ENCODE measurements at places on chromosomes 11 and 22.

GRCh38 chr22:19213442-19214077, 35.0 kb upstream of the SLC25A1 start:
- no peak for DNase-seq

DNA sequence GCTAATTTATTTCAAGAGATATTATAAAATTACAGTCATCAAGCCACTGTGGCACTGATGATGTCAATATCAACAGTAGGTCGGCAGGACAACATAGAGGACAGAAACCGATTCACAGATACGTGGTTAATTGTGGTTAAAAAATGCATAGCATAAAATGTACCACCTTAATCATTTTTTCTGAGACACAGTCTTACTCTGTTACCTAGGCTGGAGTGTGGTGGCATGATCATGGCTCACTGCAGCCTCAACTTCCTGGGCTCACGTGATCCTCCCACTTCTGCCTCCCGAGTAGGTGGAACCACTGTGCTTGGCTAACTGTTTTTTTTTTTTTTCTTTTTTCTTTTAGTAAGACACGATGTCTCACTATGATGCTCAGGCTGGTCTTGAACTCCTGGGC, 21.0 kb upstream of the TOLLIP start:
- no peak for DNase-seq

- no peak for DNase-seq
Measured at GRCh38 chr11:119844808-119845207, 115.8 kb upstream of the NECTIN1 start.

DNA sequence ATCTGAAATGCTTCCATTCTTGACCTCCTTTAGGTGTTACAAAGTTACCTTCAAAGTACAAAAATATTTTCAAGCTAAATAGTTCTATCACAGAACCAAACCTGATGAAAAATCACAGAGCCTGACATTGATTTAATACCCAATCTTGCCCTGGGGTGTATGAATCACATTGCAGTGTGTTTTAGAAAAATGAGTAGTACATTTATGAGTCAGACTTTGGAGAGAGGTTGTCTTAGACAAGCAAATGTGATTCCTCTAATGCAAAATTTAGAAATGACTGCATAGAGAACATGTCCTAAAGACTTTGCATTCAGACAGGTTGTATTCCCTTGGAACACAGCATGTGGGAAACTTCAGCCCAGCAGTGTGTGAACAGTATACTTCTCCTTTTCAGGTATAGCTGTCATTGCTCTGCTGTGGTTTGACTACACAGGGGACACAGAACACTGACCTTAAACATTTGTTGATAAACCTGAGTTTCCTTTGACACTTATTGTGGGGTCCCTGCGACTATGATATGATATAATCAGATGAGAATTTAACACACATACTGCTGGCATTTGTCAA, 972.1 kb downstream of the JRKL start:
- DNase-seq, result no peak

GRCh38 chr22:35477911-35478582, 62.6 kb upstream of the RASD2 start:
- DNase-seq, result peak; percentile 92

DNA sequence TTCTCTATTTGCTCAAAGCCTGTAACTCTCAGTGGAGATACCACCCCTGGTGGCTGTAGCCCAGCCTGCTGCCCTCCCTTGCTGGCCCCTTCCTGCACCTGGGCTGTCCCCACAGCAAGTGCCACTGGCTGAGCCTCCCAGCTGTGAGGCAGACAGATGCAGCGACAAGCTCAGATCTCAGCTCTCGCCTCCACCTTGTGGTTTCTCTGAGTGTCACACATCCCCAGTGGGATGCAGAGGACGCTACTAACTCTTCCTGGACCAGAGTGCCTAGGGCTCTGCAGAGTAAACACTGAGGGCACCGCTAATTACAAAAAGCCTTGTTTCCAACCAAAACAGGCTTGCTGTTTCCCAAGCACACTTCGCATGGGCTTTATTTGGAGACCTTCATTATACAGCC, 8.9 kb downstream of the YPEL1 start:
- no peak for DNase-seq

DNA sequence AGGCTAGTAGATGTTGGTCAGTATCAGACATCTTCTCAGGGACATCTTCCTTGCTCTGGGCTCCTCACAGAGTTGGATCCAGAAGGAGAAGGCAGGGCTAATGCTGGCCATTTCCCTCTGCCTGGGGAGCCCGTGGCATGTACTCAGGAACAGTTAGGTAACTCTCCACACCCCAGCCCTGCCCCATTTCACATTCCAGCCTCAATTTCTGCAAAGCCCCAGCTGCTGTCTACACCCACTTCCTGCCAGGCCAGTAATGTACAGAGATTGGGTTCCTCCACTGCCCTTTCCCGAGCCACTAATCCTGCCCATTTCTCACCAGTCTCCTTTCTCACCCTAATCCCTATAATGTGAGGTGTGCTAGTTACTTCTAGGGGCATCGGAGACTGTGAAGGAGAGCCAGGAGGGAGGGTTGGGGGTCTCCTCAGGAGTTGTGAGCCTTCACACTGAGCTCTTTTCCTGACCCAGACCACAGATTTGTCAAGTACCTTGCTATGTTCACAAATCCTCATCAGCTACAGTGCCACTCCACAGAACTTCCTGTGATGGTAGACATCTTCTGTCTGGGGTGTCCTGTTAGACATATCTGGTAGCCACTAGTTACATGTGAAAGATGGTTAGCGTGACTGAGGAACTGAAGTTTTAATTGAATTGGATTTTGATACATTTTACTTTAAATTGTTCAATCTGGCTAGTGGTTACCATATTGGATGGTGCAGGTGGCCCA, 1.3 kb upstream of the SEC14L3 start:
- DNase-seq, result no peak

- no peak for DNase-seq
Measured at GRCh38 chr11:69380921-69381581, 87.1 kb downstream of the MYEOV start.

GRCh38 chr11:14764579-14765527, 121.2 kb downstream of the PDE3B start:
- DNase-seq, result no peak

DNA sequence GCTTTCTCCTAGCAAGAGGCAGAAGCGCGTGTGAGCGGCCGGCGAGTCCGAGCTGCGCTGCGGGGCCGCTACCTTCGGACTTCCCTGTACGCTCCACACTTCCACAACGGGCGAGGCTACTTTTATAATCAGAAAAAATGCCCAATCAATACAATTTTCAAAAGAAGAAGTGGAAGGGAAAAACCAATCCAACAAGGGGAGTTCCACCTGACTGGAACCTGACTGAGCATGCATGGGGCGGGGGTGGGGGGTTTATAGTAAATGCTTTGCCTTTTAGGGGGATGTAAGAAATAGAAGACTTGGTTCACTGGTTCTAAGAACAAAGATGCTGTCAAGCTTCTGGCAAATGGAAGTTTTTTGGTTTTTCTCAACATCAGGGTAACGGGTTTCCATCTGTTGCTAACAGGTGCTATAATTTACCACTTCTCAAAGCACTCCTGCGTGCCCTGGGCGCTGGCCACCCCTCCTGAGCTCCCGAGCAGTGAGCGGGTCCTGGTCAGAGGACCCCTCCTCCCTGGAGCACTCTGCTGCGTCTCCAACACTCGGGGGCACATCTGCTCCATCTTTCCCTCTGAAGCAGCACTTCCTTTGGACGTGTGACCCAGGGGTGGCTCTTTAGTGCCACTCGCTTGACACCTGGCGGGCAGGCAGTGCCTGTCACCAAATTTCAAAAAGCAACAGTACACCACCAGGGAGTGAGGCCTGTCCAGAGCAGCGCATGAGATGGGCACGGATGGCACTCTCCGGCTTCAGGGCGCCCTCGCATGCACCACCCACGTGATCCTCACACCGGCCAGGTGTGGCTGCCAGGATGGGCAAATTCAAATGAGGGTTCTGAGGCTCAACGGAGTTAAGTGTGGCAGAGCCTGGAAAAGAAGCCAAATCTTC, 21.6 kb upstream of the BID start:
- DNase-seq, result no peak

DNA sequence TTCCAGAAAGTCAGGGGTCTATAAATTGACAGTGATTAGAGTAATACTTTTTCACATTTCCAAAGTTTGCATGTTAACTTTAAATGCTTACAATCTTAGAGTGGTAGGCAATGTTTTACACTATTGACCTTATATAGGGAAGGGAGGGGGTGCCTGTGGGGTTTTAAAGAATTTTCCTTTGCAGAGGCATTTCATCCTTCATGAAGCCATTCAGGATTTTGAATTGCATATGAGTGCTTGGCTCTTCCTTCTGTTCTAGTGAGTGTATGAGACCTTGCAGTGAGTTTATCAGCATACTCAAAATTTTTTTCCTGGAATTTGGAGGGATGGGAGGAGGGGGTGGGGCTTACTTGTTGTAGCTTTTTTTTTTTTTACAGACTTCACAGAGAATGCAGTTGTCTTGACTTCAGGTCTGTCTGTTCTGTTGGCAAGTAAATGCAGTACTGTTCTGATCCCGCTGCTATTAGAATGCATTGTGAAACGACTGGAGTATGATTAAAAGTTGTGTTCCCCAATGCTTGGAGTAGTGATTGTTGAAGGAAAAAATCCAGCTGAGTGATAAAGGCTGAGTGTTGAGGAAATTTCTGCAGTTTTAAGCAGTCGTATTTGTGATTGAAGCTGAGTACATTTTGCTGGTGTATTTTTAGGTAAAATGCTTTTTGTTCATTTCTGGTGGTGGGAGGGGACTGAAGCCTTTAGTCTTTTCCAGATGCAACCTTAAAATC, 5.3 kb downstream of the MALAT1 start:
- peak; percentile 25 for DNase-seq

- DNase-seq, result no peak
Measured at GRCh38 chr11:83635166-83635565, 349.0 kb upstream of the CCDC90B start.

DNA sequence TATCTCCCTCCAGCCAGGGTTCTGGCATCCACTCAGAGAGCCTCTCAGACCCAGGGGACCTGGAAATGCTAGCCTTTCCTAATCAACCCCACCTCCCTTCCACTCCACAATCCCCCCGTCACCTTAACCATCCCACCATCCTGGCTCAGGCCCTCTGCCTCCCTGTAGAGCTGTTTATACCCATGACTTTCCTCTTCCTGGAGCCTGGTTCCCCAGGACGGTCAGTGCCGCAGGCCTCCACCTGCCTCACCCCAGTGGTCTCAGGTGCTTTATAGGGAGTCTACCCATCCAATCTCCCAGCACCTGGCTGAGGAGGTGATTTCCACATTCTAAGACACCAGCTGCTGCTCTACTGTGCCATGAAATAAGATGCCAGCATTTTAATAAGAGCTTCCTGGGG, 1159.5 kb downstream of the TBC1D22A start:
- no peak for DNase-seq

DNA sequence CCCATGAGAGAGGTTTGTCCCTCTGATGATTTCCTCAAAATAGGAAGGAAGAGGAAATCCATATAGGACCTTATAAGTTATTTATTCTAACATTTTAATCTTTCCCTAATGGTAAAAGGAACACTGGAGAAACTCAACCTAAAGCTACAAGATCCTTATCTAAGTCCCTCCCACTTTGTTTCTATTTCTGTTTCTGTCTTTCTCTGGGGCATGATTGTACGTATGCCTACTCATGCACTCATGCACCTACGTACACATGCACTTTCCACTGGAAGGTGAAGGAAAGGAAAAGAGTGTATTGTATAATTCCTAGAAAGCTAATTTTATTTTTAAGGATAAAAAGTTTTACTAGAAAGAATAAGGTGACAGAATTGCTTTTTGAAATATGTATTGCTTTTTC, 125.0 kb downstream of the RAB38 start:
- DNase-seq, result no peak

DNA sequence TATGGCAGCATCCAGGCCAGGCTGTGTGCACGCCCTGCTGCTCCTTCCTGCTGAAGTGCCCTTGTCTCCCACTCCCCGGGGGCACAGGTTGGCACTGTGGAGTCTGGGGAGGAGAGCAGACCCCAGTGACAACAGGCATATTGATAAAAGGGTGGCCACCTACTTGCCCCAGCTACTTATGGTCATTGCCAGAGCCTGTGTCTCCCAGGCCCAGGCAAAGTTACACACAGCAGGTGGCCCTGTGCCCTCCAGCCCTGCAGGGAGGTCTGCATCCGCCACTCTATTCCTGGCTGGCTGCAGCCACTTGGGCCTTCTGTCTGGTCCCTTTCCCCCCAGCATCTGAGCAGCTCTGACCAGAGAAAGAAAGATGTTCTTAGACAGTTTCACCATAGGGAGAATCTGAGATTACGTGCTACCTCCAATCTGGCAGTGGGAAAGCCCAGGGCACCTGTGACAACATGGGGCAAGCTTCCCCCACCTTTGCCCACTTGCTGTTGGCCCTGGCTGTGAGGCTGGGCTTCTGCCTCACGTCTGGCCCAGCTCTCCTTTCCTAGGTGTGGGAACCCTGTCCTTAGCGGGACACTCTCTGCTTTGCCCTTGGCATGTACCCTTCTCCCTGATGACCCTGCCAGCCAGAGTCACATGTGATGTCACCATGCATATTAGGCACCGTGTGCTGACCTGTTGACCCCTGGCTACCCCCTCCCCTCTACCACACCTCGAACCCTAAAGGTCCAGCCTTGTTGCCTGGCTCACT, 25.3 kb upstream of the CSNK2A3 start:
- DNase-seq, result no peak

DNA sequence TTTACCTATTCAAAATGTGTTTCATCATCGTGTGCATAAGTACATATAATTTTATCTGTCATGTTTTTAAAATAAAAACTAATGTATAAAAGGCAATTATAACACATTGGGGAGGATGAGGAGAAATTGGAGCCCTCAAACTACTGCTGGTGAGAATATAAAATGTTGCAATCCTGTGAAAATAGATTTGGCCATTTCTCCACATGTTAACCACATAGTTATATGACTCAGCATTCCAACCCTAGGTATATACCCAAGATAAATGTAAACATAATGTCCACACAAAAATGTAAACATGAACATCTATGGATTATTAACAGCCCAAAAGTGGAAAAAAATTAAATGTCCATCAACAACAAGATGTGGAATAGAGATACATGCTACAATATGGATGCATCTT, 928.0 kb upstream of the FAT3 start:
- DNase-seq, result no peak

GRCh38 chr11:46345881-46346484, 1.3 kb upstream of the DGKZ start:
- DNase-seq, result no peak

DNA sequence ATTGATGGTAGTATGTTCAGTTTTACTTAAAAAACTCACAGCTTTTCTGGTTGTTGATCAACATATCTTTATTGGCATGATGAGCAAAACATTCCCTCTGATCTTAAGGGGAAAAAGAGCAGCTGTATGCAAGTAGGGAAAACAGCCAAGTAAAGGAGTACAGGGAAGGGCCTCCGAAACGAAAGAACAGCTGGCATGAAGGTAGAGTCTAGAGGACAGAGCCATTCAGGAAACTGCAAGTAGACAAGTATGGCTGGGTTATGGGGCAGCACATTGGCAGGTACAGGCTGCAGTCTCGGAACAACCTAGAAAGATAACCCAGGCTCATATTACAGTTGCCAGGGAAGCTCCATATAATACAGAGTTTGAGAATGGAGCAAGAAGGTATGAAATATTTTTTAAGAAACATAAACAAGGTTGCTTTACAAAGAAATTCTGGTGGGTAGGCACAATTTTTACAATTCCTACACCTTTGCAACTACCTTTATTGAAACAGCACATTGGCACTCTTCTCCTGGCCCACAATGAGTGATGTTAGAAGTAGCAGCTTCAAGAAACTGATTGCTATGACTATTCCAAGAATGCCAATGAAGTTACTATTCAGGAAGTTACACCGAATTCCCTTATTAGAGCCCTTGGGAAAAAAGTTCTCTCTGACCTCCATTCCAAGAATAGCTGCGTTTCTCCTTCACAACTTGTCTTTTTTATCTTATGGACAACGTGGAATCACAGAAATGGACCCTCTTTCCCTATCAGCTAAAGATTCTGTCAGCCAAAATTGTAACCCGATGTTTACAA, 45.2 kb downstream of the LGR4 start:
- no peak for DNase-seq
